ENCODE measurements at places on chromosomes 2 and 18. TPM values are rescaled to one million over a fixed set of nuclear protein-coding genes. Genes with fewer than 3 reads are reported as not detected.

DNA sequence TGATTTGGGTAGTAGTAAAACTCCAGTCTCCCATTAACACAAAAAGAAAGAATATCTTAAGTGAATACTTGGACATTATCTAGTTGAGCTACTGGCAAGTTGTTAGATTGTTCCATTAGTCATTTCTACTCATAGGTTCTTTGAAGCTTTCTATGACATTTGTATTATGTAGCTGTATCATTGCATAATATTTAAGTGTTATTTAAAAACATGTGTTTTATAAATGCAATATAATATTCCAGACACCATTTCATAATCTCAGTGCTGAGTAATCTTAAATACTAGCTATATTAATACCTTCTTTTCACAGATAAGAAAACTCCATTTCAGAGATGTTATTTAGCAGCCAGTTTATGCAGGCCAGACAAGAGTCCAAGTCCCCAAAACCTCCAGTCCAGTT, 271.9 kb downstream of the NCKAP5 start:
- no peak for DNase-seq

DNA sequence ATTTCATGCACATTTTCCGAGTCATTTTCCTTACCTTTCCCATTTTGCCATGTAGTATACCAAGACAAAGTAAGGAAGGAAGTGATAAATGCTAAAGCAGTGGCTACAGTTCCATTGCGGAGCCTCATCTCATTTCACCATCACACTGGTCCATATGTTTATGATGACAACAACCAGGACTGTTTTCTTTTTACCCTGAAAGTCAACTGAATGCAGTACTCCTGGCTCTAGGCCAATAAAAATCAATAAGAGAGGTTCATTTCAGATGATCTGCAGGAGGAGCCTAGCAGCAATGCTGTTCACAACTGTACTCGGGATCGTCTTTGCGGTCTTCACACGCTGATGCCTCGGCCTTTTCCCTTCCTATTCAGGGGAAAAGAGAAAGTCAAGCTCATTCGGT, 4.7 kb downstream of the MGAT4A start:
- no peak for DNase-seq

DNA sequence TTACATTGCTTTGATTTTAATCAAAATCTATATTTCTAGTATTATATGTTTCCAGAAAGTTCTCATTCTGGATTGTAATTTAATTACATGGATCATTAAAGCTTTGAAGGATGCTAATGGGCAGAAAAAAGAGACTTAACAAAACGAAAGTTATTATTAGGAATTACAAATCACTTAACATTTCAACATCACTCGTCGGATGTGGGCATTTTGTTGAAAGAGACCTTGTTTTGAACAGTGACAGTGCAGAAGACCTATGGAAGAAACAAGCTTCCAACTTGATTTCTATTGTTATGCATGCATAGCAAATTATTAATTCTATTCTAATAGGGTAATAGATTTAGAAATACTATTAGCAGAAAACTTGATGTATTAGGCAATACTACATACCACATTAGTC, 31.4 kb upstream of the DARS1 start:
- no peak for DNase-seq

PAPOLG gene
- 20.6 TPM for total RNA-seq

DNA sequence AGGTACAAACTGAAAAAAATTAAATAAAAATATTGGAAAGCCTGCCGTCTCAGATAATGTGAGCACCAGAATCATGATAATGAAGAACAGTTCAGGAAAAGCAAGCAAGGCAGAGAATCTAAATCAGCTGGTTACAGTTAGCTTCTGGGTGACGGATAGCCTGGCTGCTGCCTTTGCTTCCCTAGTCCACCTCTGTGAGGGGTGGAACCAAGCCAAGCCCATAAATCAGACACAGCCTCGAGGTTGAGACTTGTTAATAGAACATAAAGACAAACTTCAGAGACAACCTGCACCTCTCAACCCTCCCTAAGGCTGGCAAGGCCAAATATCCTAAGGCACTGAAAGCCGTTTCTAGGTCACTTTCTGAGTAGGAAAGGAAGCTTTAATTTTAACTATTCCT, 334.7 kb upstream of the SLC39A10 start:
- no peak for DNase-seq

ATP6V1B1 gene
- total RNA-seq = not detected

DSC3 gene
- total RNA-seq = not detected

- no peak for DNase-seq
These were observed 121.5 kb upstream of the RASGRP3 start for GRCh38 chr2:33354981-33355380.

PTPRN gene
- total RNA-seq = 0.63 TPM

GRCh38 chr2:119088416-119088815, 70.1 kb downstream of the C1QL2 start:
- DNase-seq = no peak

ANKRD30B gene
- not detected for total RNA-seq

DTNA gene
- not detected for total RNA-seq

DNA sequence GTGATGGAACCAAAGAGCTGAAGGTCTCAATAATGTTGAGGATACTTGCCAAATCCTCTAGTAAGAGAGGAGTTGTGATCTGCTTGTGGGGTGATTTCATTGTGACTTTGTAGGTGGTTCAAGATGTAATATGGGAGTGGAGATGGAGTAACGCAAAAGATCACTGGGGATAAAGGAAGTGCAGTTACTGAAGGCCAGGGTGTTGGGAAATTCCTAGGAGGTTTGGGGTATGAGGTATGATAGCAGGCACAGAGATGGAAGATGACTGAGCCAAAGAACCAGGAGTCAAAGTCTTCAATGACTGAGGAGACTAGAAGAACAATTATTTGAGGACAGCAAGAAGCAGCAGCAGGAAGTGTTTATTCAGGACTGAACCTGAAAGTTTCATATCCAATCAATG, 222.6 kb downstream of the NCKAP5 start:
- DNase-seq = no peak

- no peak for DNase-seq
These were observed 128.0 kb downstream of the SPP2 start for GRCh38 chr2:234178330-234179030.

DNA sequence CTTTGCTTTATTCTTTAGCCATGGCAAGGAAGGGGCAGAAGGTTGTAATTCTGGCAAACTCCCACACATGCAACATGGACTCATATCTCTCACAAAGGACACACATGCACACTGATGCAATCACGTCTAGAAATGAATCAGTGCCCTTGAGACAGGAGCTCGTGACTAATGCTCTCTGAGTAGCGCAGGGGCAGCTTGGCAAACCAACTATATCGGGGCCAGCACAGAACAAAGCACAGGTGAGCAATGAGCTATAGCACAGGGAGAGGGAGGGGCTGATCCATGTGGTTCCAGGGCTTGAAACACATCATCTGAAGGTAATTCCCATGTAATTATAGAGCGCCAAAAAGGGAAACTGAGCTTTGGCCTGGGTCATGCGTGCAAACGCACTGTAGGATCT, 165.2 kb upstream of the KLF7 start:
- DNase-seq = no peak

- DNase-seq = no peak
These were observed 122.9 kb upstream of the ID2 start for GRCh38 chr2:8558956-8559355.

DNA sequence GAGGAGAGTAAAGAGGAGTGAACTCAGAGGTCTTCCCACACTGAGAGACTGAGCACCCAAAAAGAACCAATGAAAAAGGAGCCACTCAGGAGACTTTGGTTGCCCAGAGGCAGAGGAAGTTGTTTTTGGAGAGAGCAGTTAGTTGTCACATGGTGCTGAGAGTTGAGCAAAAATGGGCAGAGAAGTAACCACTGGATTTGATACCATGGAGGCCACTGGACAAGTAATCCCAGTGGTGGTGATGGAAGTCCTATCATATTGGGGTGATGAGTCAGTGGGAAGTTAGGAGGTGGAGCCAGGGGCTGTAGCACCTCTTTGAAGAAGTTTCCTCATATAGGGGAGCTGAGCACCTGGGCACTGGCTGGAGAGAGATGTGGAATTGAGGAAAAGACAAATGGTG, 235.8 kb downstream of the TPGS2 start:
- DNase-seq = no peak

ABHD1 gene
- 0.66 TPM for total RNA-seq

- no peak for DNase-seq
These were observed 95.8 kb downstream of the TMEM163 start for GRCh38 chr2:134623046-134623445.

DNA sequence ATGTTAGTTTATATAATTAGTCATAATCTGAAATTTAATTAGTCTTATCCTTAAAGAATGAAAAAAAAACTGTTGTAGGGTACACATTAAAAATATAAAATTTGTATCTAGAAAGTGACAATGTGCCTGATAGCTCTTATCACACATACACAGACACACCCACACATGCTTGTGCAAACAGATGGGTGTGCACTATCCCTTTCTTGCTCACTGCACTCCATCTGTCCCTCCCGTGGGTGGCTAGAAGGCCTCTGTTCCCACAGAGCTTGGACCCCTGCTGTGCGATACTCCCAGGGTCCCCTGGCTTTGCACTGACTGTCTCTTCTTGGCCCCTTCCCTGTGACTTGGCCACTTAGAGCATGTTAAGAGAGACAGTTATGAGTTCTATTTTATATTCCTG, 123.9 kb upstream of the ACKR3 start:
- no peak for DNase-seq

RAD51AP2 gene
- not detected for total RNA-seq
